ENCODE measurements at places on chromosomes 5 and 9. TPM values are rescaled to one million over a fixed set of nuclear protein-coding genes. Genes with fewer than 3 reads are reported as not detected.

Gene AK1
- 20.5 TPM for total RNA-seq

Gene C5orf58
- total RNA-seq = not detected

Gene FCN2
- not detected for total RNA-seq

Gene WDR38
- not detected for total RNA-seq

Gene FRMPD1
- total RNA-seq = not detected

Gene CDX1
- total RNA-seq = not detected

Gene IFNE
- total RNA-seq = 0.12 TPM

GRCh38 chr5:100877274-100877673 is 25.8 kb downstream of the ST8SIA4 start:
- H3K27me3 ChIP-seq = no peaks in the 10 kb centered on the region
- DNase-seq = no peak
- no peak overlapping the region for H3K27ac ChIP-seq
- H3K36me3 ChIP-seq = no peaks in the 10 kb centered on the region

DNA sequence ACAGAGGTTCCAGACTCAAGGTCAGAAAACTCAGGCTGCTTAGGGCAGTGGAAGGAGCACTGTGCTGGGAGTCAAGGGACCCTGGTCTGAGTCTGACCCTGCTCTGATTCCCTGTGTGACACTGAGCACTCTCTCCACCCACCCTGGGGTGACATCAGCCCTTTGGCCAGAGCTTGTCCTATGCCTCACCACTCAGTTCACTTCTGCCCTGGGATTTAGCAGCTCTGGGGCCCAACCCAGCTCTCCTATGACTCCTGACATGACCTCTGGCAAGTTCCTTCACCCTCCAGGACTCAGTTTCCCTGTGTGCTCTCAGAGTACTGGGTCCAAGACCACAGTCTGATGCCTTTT is 63.9 kb downstream of the FAM114A2 start:
- H3K27ac ChIP-seq = no peak overlapping the region
- H3K36me3 ChIP-seq = no peaks in the 10 kb centered on the region
- no peak overlapping the region for H3K4me3 ChIP-seq
- DNase-seq = no peak
- H3K4me1 ChIP-seq = peaks cover 14% of the 10 kb centered on the region

- H3K4me3 ChIP-seq = no peak overlapping the region
- no peak overlapping the region for H3K27ac ChIP-seq
- DNase-seq = peak; percentile 8
Observed at GRCh38 chr9:83330207-83331196, 207.7 kb downstream of the FRMD3 start.

GRCh38 chr5:172078726-172079345 is 72.4 kb upstream of the FBXW11 start:
- H3K36me3 ChIP-seq = no peaks in the 10 kb centered on the region
- H3K27me3 ChIP-seq = no peaks in the 10 kb centered on the region
- H3K4me3 ChIP-seq = no peak overlapping the region
- DNase-seq = no peak
- H3K27ac ChIP-seq = no peak overlapping the region

DNA sequence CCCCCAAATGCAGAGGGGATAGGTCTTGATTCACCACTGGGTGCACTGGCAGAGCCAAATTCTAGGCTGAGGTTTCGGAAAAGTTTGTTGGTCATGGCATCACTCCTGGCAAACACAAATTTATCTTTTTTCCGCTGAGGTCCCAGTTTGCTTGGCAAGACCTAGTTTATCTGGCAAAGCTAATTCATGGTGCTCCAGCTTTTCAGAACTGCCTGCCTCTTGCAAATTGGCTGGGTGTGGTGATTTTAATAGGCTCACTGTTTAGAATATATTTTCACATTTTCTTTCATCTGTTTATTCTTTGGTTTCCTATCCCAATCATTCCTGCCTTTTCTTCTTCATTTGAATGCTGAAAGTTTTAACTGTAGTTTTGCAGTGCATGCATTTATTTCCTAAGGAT is 50.5 kb upstream of the MAMDC2 start:
- H3K27me3 ChIP-seq = no peaks in the 10 kb centered on the region
- DNase-seq = no peak
- H3K27ac ChIP-seq = no peak overlapping the region
- H3K36me3 ChIP-seq = no peaks in the 10 kb centered on the region
- no peaks in the 10 kb centered on the region for H3K4me1 ChIP-seq

DNA sequence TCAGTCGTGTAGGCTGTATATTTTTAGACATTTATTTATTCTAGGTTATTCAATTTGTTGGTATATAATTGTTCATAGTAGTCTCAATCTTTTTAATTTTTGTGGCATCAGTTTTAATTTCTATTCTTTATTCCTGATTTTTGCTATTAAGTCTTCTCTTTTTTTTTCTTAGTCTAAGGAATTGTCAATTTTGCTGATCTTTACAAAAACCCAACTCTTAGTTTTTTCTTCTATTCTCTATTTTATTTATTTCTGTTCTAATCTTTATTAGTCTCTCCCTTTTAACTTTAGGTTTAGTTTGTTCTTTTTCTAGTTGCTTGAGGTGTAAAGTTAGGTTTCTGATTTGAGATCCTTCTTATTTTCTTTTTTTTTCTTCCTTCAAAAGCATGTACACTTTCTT is 152.5 kb downstream of the FANCC start:
- H3K27me3 ChIP-seq = no peaks in the 10 kb centered on the region
- no peak overlapping the region for H3K4me3 ChIP-seq
- H3K4me1 ChIP-seq = no peaks in the 10 kb centered on the region
- no peak for DNase-seq

GRCh38 chr5:171721464-171721863 is 64.2 kb upstream of the SMIM23 start:
- H3K4me3 ChIP-seq = no peak overlapping the region
- H3K4me1 ChIP-seq = no peaks in the 10 kb centered on the region
- no peak overlapping the region for H3K27ac ChIP-seq
- H3K36me3 ChIP-seq = no peaks in the 10 kb centered on the region
- DNase-seq = no peak

GRCh38 chr9:72151104-72151503 is 1.9 kb downstream of the GDA start:
- no peak overlapping the region for H3K4me3 ChIP-seq
- peaks cover 4% of the 10 kb centered on the region for H3K4me1 ChIP-seq
- H3K27me3 ChIP-seq = peaks cover 56% of the 10 kb centered on the region
- no peak overlapping the region for H3K27ac ChIP-seq
- no peak for DNase-seq

DNA sequence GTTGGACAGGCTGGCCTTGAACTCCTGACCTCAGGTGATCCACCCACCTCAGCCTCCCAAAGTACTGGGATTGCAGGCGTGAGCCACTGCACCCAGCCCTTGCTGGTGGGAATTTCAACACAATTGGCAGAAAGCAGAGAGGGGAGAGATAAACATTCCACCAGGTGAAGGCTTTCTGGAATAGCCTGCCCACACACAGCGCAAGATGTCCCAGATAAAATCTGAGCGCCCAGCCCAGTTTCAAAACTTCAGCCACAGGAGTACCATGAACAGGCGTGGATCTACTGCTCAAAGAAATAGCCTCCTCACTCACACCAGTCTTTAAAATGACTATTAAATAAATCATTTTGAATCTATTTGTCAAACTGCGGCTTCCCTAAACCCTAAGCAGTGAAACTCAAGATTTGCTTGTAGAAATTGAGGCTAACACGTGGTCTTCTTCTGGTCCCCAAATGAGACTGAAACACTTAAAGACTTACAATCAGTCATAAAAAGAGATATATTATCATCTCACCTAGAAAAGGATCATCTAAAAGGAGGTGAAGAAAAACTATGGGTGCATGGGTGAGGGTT is 34.7 kb downstream of the CAPSL start:
- no peak overlapping the region for H3K4me3 ChIP-seq
- no peaks in the 10 kb centered on the region for H3K36me3 ChIP-seq
- no peak for DNase-seq
- H3K4me1 ChIP-seq = peaks cover 5% of the 10 kb centered on the region

- H3K27ac ChIP-seq = no peak overlapping the region
- H3K4me1 ChIP-seq = peaks cover 7% of the 10 kb centered on the region
- no peaks in the 10 kb centered on the region for H3K27me3 ChIP-seq
- H3K36me3 ChIP-seq = no peaks in the 10 kb centered on the region
- DNase-seq = no peak
- no peak overlapping the region for H3K4me3 ChIP-seq
Observed at GRCh38 chr5:146107901-146108300, 2.5 kb upstream of the PLAC8L1 start.

GRCh38 chr9:14398473-14398872 is 84.5 kb upstream of the NFIB start:
- H3K27ac ChIP-seq = no peak overlapping the region
- peaks cover 5% of the 10 kb centered on the region for H3K4me1 ChIP-seq
- H3K36me3 ChIP-seq = no peaks in the 10 kb centered on the region
- H3K27me3 ChIP-seq = no peaks in the 10 kb centered on the region

- no peak for DNase-seq
- H3K4me3 ChIP-seq = no peak overlapping the region
- H3K27me3 ChIP-seq = no peaks in the 10 kb centered on the region
- no peaks in the 10 kb centered on the region for H3K4me1 ChIP-seq
Observed at GRCh38 chr5:158154226-158155005, 295.5 kb upstream of the CLINT1 start.

GRCh38 chr5:885529-885928 is 7.1 kb downstream of the BRD9 start:
- H3K27me3 ChIP-seq = no peaks in the 10 kb centered on the region
- H3K4me3 ChIP-seq = no peak overlapping the region
- no peak for DNase-seq
- H3K4me1 ChIP-seq = no peaks in the 10 kb centered on the region
- H3K27ac ChIP-seq = no peak overlapping the region

GRCh38 chr5:132491368-132492364 is 1.1 kb upstream of the IRF1 start:
- peak overlapping the region; percentile 55 for H3K4me3 ChIP-seq
- peaks cover 57% of the 10 kb centered on the region for H3K27me3 ChIP-seq
- no peak overlapping the region for H3K27ac ChIP-seq
- H3K4me1 ChIP-seq = no peaks in the 10 kb centered on the region
- DNase-seq = peak; percentile 21

- no peaks in the 10 kb centered on the region for H3K27me3 ChIP-seq
- H3K27ac ChIP-seq = peak overlapping the region; percentile 70
- DNase-seq = peak; percentile 71
- no peak overlapping the region for H3K4me3 ChIP-seq
- H3K36me3 ChIP-seq = no peaks in the 10 kb centered on the region
- peaks cover 48% of the 10 kb centered on the region for H3K4me1 ChIP-seq
Observed at GRCh38 chr9:94923326-94924089, 197.0 kb downstream of the AOPEP start.

All from neural progenitor cell (in vitro differentiated cells).